Ecto neural progenitor cell (in vitro differentiated cells): ENCODE measurements at places on chromosomes 6 and 20.
A peak's percentile ranks its signal among the peaks of the same experiment; 100 is the strongest.

DNA sequence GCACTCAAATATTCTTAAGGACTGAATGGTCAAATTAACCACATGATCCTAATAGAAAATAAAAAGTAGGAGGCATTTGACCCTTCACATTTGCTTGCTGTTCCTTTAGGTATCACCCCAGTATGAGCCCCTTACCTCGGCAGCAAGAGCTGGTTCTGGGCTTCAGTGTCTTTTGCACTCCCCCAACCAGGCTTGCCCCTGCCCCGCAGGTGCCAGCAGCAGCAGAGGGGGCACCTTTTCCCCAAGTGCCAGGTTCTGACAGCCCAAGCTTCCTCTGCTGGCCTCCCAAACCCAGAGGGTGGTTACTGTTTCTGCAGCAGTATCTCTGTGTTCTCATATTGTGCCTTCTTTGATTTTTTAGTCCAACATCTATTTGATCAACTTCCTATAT is 23.2 kb downstream of the UBE2V1 start:
- no peak for DNase-seq

DNA sequence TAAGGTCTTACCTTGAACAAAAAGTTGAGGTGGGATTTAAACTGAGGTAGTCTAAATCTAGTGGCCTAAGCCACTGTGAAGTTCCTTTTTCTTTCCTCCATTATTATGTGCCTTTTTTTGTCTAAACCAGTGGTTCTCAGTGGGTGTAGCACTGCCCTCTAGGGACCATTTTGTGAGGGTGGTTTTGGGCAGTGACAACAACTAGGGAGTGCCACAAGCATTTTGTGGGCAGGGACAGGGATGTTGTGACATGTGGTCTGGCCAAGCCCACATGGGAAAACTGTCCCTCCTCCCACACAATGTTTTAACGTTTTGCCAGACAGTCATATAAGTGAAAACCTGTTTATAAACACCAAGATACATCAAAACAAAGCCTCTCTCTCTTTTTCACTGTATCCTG is 899.4 kb upstream of the FLRT3 start:
- peak; percentile 55 for DNase-seq

GRCh38 chr6:169981568-169981967 is 230.1 kb downstream of the ERMARD start:
- no peak for DNase-seq

- DNase-seq = peak; percentile 5
These were observed 4.8 kb upstream of the SRSF12 start for GRCh38 chr6:89122625-89123024.

DNA sequence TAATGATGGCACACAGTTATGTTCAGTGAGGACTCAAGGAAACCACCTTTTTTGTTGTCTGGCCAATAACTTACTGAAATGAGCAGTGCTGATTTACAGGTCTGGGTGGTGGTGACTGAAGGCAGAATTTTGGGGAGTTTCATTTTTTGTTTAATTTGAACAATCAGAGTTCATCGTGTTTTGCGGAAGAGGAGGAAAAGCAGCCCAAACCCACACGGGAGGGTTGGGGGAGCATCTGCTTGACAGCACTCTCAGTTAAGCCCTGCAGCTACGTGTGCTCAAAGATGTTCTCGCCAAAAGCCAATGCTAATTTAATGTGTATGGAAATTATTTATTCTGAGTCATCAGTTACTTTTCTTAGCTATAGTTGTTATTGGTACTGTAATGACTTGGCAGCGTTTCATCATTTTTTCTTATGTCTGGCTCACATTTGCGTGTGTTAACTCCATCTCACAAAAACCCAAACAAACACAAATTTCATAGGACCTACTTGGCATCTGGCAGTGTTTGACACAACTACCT is 89.2 kb downstream of the UST start:
- DNase-seq = no peak

DNA sequence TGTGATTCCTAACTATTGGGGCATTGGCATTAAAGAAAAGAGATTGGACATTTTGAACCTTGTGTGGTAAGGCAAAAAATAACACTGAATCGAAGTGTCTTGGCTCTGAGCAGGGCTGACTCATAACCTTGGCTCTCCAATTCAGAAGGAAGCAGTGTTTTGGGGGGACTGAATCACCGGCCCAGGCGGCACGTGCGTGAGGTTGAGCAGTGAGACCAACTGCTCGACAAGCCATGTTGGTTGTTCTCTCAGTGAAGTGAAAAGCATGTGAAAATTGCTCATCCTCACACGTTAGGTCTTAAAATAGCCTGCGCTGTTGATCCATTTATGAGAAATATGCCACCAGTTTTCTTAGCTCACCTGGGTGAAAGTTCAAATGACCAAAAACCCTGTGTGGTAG is 137.8 kb upstream of the SPACA1 start:
- no peak for DNase-seq

DNA sequence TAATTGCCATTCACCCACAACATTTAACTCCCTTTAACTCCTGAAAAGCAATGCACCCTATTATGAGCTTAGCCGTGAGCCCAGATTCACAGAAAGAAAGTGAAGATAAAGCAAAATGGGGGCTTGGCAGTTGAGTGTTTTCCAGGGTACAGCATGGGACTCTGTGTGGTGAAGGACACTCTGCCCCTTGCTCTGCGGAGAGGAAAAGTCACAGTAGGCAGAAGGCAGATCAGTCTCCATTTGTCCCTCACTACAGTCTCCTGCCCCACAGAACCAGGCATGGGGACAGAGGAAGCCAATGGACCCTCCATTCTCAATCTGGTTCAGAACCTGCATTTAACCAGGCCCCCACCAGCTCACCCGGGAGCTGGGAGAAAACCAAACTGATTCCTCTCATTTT is 30.8 kb upstream of the SH3BGRL2 start:
- DNase-seq = no peak

GRCh38 chr20:37693242-37693634 is 592 bp upstream of the CTNNBL1 start:
- DNase-seq = no peak

- no peak for DNase-seq
These were observed 122.1 kb upstream of the SLC22A23 start for GRCh38 chr6:3578981-3579380.

DNA sequence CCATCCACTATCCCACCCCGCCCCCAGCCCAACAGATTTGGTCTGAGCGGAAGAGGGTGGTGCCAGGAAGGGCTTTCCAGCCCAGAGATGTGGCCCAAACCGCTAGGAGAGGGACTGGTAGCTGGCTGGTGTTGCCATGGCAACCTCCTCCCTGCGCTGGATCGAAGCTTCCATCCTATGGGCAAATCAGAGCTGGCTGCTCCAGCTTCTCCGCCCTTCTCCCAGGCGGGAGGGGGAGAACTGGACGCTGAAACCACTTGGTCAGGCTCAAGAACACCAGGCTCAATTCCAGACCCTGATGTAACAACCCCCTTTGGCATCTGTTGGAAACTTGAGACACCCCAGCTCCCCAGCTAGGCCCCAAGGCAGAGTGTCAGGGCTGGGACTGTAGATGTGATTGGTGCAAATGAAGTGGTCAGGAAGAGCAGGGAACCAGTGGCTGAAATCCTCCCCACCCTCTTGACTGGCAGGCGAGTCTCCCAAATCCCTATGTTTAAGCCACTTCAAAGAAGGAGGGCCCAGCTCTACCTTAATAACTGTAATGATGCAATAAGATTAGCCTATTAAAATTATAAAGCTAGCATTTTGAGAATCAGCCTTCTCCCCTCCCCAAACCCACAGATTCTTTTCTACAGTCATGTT is 4.2 kb downstream of the RIMS4 start:
- peak; percentile 87 for DNase-seq

DNA sequence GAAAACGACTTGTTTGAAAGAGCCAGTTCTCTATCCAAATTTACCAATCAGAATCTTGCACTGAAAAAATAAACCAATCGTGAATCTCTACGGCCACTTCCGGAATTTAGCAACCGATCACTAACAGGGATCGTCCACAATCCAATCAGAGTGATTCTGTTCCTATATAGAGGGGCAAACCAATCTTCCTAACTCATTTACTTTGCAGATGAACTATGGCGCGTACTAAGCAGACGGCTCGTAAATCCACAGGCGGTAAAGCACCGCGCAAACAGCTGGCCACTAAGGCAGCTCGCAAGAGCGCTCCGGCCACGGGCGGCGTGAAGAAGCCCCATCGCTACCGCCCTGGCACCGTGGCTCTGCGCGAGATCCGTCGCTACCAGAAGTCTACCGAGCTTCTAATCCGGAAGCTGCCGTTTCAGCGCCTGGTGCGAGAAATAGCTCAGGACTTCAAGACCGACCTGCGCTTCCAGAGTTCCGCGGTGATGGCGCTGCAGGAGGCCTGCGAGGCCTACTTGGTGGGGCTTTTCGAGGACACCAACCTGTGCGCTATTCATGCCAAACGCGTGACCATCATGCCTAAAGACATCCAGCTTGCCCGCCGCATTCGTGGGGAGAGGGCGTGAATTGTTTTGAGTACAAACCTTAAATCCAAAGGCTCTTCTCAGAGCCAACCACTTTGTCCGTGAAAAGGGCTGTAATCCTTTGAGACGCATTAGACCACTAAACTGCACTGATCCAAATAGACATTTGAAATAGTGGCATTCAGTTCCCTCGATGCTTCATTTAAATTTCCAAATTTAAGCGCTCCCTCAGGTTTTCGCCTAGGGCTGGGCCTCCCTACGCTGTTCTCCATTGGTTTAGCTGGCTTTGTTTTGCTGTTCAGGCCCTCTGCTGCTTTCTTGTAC is 138.0 kb downstream of the HFE start:
- DNase-seq = peak; percentile 84

DNA sequence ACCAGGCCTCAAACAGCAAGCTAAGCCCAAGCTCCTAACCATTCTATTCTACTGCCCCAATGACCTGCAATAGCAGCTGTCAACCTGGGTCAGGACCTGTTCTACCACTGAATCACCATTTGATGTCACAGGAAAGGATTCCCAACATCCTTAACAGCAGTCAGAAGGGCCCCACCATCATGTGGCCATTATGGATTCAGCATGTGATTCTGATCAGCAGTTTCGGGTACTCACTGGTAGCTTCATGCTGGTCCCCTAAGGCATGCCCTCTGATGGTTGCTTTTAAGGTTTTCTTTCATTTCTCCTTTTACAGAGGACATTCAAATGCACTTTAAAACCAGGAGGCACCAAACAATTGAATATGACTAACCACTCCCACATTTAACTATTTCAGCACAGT is 37.3 kb upstream of the MAP7 start:
- DNase-seq = no peak

DNA sequence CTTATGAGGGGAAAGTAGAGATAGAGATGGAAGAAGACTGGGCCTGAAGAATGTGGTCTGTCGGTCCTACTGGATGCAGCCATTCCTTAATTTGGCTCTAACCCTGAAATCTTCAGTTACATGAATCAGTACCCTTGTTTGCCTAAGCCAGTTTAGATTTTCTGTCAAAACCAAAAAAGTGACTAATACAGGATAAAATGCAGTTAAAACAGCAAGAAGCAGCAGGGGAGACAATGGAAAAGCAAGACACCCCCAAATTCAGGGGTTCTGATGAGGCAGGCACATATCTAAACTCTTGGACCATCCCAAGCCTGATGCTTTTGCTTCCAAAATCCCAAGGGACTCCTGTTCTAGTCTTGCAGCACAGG is 17.4 kb upstream of the UBE2V1 start:
- DNase-seq = no peak

GRCh38 chr20:45701873-45702272 is at the start of gene WFDC13:
WFDC13 (plus strand) TSS chr20:45702038; CDS start chr20:45702124, 86 bp downstream.
- DNase-seq = no peak

- DNase-seq = no peak
These were observed 11.5 kb downstream of the MDC1 start for GRCh38 chr6:30705620-30706019.

DNA sequence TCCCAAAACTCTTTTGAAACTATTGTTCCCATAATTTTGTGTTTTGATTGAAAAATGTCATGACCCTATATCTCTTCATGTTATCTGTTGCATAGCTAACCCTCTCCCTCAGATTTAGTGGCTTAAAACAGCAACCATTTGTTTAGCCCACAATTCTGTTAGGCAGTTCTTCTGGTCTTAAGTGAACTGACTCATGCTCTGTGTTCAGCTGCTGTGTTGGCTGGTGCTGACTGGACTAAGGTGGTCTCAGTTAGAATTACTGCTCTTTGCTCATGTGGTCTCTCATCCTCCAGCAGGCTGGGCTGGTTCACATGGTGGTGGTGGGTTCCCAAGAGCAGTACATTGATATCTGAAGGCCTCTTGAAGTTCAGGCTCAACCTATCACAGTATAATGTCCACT is 80.8 kb downstream of the KHDC1L start:
- DNase-seq = no peak

- no peak for DNase-seq
These were observed 11.7 kb downstream of the SLC35A1 start for GRCh38 chr6:87484491-87484890.

DNA sequence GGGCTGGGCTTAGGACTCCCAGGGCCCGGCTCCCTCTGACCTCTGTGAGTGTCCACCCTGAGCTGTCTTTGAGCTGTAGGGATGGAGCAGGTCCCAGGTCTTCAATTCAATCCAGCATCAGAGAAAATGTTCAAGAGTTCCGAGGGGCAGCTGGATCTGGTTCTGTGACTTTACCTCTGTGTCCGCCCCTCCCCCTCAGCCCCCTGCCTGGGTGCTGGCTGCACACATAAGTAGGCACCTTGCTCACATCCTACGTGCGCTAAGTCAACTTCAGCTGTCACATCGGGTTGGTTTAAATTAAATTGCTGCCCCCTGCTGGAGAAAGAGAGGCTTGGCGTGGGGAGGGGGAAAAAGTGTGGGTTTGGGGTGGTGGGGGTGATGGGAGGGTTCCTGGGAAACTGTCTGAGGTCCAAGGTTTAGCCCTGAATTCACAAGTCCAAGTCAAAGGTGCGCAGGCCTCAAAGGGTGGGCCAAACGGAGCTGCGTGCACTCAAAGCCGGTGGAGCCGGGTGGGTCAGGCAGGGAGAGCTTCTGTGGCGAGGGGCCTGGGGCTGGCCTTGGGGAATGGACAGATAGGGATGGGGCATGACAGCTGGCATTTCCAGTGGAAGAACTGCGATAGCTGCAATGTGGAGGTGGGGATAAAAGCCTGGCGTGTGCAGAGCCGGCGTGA is 3.0 kb downstream of the WFDC5 start:
- no peak for DNase-seq

DNA sequence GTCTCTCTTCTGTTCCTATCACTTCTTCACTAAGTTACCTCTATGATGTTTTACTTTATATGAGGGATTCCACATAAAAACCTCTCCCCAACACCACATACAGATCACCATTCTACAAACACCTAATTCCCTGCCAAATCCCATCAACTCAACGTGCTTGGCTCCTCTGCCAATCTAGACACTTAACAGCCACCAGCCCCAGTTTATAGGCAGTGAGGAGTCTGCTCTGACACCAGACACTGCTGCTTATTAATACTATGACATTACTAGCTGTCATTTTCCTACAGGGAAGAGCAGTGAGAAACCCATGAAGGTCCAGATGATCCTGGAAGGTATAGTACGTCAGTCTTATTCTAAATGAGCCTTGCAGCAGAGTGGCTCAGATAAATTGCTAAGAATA is 104.3 kb downstream of the CHD6 start:
- no peak for DNase-seq

GRCh38 chr20:6919792-6920468 is 152.4 kb downstream of the BMP2 start:
- no peak for DNase-seq

- DNase-seq = no peak
These were observed 104.6 kb upstream of the RSPO3 start for GRCh38 chr6:127013865-127014264.

GRCh38 chr6:91864911-91865310 is 1278.0 kb upstream of the MAP3K7 start:
- no peak for DNase-seq

- no peak for DNase-seq
These were observed 218.6 kb downstream of the PKHD1 start for GRCh38 chr6:51868591-51869355.

- DNase-seq = no peak
These were observed 12.0 kb downstream of the TRAM2 start for GRCh38 chr6:52564856-52565255.
